ENCODE measurements at places on chromosomes 13 and 19. TPM values are rescaled to one million over a fixed set of nuclear protein-coding genes. Genes with fewer than 3 reads are reported as not detected.

- no peaks in the 10 kb centered on the region for H3K4me1 ChIP-seq
- no peaks in the 10 kb centered on the region for H3K27me3 ChIP-seq
- H3K4me3 ChIP-seq = no peak overlapping the region
- peaks cover 4% of the 10 kb centered on the region for H3K36me3 ChIP-seq
- no peak for DNase-seq
- no peak overlapping the region for H3K27ac ChIP-seq
Measured at GRCh38 chr19:8259922-8260247, 48.3 kb downstream of the CD320 start.

GRCh38 chr19:55285229-55285890, 1.6 kb downstream of the BRSK1 start:
- H3K36me3 ChIP-seq = no peaks in the 10 kb centered on the region
- H3K4me3 ChIP-seq = no peak overlapping the region
- H3K27ac ChIP-seq = no peak overlapping the region
- DNase-seq = no peak
- H3K4me1 ChIP-seq = peaks cover 10% of the 10 kb centered on the region

DNA sequence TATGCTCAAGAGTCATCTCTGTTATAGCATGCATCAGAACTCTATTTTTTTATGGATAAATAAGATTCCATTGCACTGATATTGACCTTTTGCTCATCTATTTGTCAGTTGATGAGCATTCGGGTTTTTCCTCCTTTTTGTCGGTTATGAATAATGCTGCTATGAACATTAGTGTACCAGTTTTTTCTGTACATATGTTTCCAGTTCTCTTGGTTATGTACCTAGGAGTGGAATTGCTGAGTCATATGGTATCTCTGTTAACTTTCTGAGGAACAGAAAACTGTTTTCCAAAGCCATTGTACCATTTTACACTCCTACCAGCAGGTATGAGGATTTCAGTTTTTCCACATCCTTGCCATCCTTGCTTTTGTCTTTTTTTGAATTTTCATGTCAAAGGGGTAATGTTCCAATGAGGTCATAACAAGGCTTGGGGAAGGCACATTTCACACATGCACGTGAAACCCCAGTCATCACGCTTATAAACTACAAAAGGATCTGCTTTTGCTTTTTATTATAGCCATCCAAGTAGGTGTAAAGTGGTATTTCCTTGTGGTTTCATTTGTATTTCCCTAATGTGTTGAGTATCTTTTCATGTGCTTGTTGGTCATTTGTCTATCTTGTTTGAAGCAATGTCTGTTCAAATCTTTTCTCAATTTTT, 14.6 kb downstream of the KBTBD7 start:
- DNase-seq = no peak
- H3K27me3 ChIP-seq = no peaks in the 10 kb centered on the region
- no peak overlapping the region for H3K27ac ChIP-seq
- no peak overlapping the region for H3K4me3 ChIP-seq

GRCh38 chr13:49783865-49784264, 8.6 kb downstream of the KPNA3 start:
- DNase-seq = no peak
- H3K36me3 ChIP-seq = no peaks in the 10 kb centered on the region
- H3K4me1 ChIP-seq = no peaks in the 10 kb centered on the region
- H3K4me3 ChIP-seq = no peak overlapping the region

KL gene
- 10.7 TPM for total RNA-seq

EDNRB gene
- total RNA-seq = 146 TPM

FARP1 gene
- total RNA-seq = 95.3 TPM
